ENCODE measurements at places on chromosomes 3 and 15.

DNA sequence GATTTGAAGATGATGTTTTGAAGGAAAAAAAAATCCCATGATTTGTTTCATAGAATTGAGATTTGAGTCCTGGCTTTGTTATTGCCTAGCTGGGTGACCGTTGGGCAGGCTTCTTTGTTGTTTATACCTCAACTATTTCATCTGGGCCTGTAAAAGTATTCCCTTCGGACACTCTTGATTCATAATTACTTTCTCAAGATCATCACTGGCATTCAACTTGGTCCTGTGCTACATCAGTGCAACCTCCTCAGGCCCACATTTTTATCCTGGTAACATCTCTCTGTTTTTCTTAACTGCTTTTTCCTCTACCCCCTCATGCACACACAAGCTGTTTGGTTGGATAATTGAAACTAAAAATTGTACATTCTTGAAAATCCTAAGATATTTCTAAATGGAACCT, 67.5 kb upstream of the P3H2 start:
- DNase-seq, result no peak

GRCh38 chr15:100229181-100230163, 112.3 kb downstream of the ADAMTS17 start:
- peak; percentile 73 for DNase-seq

GRCh38 chr15:90644952-90645725, 72.0 kb upstream of the BLM start:
- no peak for DNase-seq

- DNase-seq, result no peak
Measured at GRCh38 chr3:62028236-62028635, 345.1 kb downstream of the FEZF2 start.

- no peak for DNase-seq
Measured at GRCh38 chr3:185654758-185655145, 68.7 kb downstream of the SENP2 start.

GRCh38 chr3:127646501-127647046, 17.6 kb downstream of the PODXL2 start:
- DNase-seq, result no peak

DNA sequence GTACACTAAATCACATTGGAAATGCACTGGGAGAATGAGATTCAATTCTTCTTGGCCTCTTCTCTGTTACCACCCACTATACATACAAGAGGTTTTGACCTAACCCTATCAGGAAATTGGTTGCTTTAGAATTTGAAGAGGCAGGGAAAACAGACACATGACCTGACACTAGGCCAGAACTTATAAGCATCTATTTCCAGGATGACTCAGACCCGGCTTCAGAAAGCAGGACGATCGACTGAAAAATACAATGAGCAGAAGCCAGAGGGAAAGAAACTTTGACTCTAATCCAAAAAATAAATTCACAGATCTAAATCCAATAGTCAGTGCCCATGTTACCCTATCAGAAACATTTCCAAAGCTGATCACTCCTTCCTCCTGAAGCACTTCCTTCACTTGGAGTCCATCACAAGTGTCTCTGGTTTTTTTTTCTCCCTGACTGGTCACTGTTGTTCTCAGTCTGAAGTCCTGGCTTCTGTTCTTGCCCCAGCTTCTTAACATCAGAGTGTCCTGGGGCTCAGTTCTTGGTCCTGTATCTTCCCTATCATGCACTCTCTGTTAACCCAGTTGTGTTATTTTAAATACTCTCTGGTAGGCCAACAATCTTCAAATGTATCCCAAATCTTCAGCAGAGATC, 133.6 kb downstream of the P2RY1 start:
- DNase-seq, result no peak

- DNase-seq, result no peak
Measured at GRCh38 chr3:127074900-127075360, 92.0 kb downstream of the PLXNA1 start.

DNA sequence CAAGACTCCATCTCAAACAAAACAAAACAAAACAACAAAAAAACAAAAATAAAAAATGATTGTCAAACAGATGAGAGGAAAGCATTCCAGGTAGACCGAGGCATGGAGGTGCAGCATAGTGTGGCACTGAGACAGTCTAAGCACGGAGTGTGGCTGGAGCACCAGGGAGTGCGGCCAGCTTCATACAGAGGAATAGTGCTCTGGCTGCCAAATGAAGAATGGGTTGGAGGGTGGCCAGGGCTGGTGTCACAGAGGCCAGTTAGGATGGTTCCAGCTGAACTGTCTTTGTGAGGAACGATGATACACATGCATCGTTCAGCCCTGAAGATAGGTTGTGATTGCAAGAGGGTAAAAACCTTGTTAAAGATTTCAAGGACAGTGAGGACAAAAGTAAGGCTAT, 28.3 kb downstream of the MITF start:
- DNase-seq, result no peak

- DNase-seq, result no peak
Measured at GRCh38 chr15:74808078-74808839, 4.4 kb upstream of the LMAN1L start.

GRCh38 chr15:83322061-83322460, 37.6 kb upstream of the BNC1 start:
- DNase-seq, result no peak

- DNase-seq, result no peak
Measured at GRCh38 chr3:195101001-195101583, 169.9 kb downstream of the XXYLT1 start.

GRCh38 chr15:20349774-20350498, 191.7 kb downstream of the GOLGA6L6 start:
- DNase-seq, result no peak

GRCh38 chr3:84074767-84075166, 884.0 kb upstream of the CADM2 start:
- no peak for DNase-seq

DNA sequence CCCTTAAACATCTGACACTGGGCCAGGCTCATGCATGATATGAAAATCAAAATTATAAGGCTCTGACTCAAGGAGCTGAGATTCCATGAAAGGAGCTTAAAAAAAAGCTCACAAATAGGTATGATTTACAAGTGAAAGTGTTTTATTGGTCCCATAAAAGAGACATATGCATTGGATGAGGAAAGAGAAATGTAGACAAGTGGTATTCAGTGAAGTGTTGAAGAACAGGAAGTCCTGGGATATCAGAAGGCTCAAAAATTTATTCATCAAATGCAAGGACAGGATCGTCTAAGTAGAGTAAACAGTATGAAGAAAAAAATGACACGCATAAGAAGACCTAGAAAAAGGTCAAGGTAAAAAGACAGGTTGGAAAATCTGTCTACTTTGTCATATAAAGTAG, 188.9 kb downstream of the CBLB start:
- no peak for DNase-seq

DNA sequence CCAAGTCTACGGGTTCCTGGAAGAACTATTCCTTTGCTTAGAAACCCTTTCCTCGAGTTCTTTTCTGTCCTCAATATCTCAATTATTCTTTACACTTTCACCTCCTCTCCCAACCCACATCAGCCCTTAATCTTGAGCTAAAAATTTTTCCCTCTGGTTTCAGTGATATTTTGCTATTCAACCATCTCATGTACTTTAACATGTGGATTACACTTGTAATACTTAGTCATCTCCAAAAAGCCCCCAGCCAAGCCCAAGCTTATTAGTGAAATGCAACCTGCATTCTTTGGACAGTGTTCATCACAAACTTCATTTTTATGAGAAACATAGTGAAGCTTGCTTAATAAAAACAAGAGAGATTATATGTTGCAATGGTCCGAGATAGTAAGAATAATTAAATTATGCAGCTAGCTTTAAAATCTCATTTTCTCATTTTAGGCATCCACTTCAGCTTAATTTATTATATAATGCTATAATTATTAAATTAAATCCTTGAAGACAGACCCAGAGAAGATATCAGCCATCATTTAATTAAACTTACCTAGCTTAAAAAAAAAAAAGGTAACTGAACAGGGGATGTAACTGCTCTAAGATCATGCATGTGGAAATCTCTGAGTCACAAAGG, 534.5 kb upstream of the TBL1XR1 start:
- DNase-seq, result no peak

- DNase-seq, result no peak
Measured at GRCh38 chr3:157913741-157914150, 192.5 kb downstream of the SHOX2 start.

DNA sequence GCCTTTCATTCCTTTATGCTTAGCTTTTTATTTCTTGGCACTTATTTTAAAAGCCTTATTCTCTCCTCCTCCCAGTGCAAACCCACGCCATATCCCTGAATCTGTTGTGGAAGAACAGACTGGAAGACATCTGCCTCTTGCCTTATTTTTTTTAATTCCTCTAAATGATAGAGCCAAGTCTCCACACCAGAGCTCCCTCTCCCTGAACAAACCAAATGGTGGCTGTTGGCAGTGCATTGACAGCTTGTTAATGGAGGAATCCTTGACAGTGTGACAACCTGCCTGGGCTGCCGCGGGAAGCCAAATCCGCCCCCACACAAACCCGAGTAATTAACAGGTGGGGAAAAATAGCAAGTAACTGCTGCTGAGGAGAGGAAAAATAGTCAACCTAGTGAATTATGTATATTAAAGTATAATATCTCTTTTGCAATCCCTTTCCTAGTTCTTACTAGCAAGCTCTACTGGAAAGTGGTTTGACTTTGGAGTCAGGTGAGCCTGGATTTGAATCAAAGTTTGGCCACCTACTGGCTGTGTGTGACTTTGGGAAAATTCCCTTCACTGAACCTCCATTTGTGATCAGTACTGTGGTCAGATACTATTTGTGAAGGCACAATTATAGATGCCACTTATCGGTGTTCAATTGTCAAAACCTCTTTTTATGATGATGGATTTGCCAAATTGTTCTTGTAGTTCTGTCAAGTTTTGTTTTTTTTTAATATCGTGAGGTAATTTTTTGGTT, 589.6 kb downstream of the PDCD6IP start:
- DNase-seq, result no peak

GRCh38 chr3:102189541-102189940, 245.3 kb upstream of the ZPLD1 start:
- DNase-seq, result no peak

DNA sequence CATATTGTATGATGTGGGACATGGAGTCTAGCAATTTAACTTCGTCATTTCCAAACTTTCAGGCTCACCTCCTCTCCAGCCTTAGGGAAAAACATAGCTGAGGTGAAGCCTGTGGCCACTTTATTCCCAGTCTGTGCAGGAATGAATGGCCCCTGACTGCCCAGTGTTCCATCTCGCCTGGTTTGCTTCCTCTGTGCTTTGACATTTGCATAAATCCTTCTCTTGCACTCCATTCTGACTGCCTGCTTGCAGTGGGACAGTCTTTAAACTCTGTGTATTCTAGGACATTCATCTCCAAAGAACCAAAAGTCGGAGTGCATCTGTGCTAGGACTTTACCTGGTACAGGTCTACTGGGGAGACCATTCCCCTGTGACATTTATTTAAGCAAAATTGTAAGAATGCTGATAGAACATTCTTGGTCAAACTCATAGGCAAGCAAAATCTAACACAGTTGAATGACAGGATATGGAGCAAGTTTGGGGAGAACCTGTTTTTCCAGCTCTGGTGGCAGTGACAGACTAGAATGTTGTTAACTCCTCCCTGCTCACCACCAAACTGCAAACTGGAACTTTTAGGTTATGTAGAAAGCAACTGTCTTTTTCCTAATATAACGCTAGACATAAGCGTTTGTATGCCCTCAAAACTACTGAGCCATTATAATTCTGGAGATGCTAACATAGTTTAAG, 22.1 kb downstream of the TMED3 start:
- no peak for DNase-seq

DNA sequence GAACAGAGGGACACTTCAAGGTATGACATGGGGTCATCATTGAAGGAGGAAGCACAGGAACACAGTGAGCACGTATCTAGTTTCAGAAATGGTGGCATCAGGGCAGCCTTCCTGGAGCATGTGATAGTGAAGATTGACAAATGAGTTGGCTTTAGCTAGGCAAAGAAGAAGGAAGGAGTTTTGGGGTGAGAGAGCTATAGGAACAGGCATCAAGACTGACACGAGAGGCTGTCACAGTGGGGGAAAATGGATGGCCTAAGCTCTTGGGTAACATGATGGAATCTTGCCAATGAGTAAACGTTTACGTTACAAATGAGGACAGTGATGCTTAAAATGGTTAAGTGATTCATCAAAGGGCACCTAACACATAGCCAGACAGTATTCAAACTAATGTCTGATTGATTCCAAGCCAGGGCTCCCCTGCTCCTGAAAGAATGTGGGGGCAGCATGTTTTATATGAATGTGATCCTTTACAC, 23.1 kb upstream of the GPR171 start:
- DNase-seq, result peak; percentile 14
